Activated T-helper 2 cell treated with anti-CD3 and anti-CD28 coated beads, Interferon-gamma antibody, Interleukin-2, Interleukin-4, amounts not matched to agents 10 μg/mL and 5 μg/mL and 100 μg/mL, durations not matched to agents 14 hours and 24 hours and 36 hours (primary cell): ENCODE measurements at places on chromosomes 13 and 19. TPM values are rescaled to one million over a fixed set of nuclear protein-coding genes. Genes with fewer than 3 reads are reported as not detected.

CLDN10 gene
- total RNA-seq, result not detected in 2 replicates

LPAR6 gene
- total RNA-seq, result 4.5 and 5.8 TPM in 2 replicates

ZNF556 gene
- not detected in 2 replicates for total RNA-seq

FAM216B gene
- not detected in 2 replicates for total RNA-seq

SIGLEC5 gene
- total RNA-seq, result not detected in 2 replicates

PRTN3 gene
- not detected in 2 replicates for total RNA-seq

ZNF708 gene
- 11.0 and 12.1 TPM in 2 replicates for total RNA-seq

C1QTNF9B gene
- not detected in 2 replicates for total RNA-seq

CEACAM3 gene
- total RNA-seq, result not detected in 2 replicates

DNA sequence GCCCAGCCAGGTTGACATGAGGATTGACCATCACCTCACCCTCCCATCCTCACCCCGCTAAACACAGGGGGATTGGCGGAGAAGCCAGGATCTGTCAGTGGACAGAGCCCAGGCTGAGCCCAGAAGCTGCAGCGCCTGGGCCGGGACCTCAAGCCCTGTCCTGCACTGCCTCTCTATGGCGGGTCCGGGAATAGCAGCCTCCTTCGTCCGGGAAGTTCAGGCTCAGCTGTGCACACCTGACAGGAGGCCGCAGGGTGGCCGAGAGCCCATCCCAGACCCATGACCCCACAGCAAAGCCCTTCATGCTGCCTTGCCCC lies 67.8 kb downstream of the SPACA7 start:
- peak; percentile 34 for DNase-seq

GRCh38 chr13:42331009-42331408 lies 59.1 kb downstream of the AKAP11 start:
- no peak for DNase-seq

DNA sequence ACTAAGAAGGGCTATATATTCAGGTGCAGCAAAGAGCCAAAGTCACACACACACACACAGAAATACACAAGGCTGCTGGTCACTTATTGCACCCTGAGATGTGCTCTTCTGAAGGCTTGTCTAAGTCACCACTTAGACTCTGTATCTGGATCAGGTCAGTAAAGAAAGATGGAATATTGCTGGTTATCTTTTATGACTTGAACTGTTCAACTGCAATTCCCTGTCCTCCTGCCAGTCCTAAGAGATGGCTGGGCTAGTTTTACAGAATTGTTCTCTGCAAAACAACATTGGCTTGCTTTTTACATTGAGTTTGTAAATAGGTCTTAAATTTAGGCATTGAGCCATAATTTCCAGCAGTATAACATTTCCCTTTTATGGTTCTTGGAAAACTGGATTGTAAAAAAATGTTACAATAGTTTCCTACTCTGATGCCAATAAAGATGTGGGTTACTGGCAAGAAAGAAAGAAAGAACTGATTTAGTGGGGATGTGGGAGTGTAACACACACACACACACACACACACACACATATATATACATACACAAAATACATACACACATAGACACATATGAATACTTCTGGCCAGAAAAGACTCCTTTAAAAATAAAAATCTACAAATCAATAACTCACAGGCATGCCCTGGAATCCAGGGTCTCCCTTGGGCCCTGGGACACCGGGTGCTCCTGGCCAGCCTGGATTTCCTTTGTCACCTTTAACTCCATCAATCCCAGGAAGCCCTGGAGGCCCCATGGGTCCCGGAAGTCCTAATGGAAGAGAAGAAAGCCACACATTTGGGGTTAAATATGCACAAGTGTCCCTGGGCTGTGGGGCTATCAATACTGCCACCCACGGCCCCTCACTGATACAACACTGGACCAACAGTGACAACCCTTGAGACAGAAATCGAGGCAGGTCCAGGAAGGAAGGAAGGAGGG lies 137.7 kb downstream of the COL4A1 start:
- no peak for DNase-seq

- DNase-seq, result no peak
Measured at GRCh38 chr13:114043421-114044053, 69.7 kb upstream of the C13orf46 start.

DNA sequence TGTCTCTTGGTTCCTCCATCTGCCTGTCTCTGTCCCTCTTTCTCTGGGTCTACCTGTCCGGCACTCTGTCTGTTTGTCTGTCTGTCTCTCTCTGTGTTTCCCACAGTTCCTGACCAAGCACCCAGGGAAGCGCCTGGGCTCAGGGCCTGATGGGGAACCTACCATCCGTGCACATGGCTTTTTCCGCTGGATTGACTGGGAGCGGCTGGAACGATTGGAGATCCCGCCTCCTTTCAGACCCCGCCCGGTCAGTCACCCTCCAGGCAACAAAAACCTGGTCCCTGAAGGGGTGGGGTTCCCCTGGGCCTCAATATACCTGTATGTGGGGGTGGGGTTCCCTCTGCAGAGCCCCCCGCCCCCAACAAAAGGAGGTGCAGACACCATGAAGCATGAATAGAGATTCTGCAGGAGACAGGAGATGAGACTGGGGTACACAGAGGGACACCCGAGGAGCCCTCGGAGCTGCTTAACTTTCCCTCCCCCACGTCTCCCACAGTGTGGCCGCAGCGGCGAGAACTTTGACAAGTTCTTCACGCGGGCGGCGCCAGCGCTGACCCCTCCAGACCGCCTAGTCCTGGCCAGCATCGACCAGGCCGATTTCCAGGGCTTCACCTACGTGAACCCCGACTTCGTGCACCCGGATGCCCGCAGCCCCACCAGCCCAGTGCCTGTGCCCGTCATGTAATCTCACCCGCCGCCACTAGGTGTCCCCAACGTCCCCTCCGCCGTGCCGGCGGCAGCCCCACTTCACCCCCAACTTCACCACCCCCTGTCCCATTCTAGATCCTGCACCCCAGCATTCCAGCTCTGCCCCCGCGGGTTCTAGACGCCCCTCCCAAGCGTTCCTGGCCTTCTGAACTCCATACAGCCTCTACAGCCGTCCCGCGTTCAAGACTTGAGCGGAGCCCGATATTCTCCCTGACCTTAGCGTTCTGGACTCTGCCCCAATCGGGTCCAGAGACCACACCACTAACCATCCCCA lies 2.6 kb upstream of the CACNG7 start:
- DNase-seq, result peak; percentile 59

DNA sequence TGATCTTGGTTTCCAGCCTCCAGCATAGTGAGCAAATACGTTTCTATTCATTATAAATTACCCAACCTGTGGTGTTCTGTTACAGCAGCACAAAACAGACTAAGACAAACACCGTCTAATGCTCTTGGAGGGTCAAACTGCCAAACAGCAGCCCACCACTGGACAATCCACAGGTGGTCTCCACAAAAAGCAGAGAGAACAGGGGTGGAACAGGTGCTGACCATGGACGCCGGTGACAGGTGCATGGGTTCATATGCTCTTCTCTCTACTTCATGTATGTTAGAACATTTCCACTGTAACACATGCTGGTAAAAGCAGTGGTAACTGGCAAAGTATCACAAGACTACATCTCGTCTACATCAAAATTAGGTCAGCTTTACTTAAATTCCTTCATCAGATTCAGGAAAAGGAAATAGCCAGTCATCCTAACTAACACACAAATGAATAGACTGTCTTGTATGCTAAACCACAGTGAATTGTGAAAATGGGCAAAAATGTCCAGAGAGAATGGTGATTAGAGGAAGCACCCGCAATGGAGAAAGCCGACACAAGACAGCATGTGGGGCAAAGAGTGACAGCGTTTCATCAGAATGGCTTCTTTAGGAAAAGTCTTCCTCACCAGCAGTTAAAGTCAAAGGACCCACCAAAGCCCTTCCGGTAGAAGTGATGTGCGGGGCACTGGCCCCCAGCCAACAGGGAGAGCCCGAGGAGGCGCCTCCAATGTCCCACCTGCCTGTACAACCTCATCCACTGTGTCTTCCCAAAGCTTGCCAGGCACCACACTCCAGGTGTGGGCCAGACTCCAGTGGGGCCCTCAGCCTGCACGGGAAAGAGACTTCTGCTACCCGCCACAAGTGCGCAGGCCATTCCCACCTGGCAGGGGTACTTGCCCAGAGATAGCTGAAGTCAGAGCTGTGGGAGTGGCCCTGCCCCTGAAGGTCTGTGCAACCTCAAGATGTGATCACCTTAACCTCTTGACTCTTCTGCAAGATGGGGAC lies 6.5 kb downstream of the CARS2 start:
- no peak for DNase-seq

DNA sequence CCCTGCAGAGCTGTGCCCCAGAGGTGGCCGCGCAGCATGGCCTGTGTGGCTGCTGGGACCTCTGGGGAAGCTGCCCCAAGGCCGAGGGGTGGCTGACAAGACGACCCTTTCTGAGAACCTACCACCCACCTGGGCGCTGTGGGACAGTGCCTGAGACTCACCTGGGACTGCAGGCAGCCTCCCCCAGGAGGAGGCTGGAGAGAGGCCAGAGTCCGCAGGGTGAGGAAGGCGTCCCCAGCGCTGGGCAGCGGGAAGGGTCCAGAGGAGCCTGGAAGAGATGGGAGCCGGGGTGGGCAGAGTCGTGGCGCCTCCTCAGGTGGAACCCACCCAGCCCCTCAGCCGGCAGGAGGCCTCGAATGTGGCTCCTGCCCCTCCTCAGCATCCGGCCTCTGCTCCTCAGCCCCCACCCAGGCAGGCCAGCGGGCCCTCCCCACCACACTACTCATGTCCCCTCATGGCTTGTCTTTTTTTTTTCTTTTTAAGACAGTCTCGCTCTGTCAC lies 25.3 kb downstream of the CILP2 start:
- DNase-seq, result no peak

- no peak for DNase-seq
Measured at GRCh38 chr13:59666504-59666903, 497.2 kb downstream of the DIAPH3 start.

DNA sequence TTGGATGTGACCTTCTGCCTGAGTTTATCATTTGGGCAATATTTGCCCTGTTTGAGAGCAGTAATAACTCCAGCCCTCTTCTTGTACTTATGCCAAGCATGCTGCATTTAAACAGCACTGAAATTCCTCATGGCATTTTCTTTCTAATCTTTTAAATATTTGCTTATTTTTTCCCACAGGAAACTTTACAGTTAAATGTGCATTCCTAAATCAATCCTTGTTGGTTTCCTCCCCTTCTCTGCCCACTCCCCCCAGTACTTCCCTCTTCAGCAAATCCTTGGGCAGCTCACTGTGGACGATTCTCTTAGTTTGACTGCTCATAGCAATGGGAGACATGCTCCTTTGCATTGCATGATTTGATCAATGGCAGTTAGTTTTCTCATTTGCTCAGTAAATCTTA lies 68.7 kb downstream of the RAP2A start:
- no peak for DNase-seq
